Activated T-cell treated with anti-CD3 and anti-CD28 coated beads for 48 hours (primary cell): ENCODE measurements at places on chromosomes 5 and 9.

DNA sequence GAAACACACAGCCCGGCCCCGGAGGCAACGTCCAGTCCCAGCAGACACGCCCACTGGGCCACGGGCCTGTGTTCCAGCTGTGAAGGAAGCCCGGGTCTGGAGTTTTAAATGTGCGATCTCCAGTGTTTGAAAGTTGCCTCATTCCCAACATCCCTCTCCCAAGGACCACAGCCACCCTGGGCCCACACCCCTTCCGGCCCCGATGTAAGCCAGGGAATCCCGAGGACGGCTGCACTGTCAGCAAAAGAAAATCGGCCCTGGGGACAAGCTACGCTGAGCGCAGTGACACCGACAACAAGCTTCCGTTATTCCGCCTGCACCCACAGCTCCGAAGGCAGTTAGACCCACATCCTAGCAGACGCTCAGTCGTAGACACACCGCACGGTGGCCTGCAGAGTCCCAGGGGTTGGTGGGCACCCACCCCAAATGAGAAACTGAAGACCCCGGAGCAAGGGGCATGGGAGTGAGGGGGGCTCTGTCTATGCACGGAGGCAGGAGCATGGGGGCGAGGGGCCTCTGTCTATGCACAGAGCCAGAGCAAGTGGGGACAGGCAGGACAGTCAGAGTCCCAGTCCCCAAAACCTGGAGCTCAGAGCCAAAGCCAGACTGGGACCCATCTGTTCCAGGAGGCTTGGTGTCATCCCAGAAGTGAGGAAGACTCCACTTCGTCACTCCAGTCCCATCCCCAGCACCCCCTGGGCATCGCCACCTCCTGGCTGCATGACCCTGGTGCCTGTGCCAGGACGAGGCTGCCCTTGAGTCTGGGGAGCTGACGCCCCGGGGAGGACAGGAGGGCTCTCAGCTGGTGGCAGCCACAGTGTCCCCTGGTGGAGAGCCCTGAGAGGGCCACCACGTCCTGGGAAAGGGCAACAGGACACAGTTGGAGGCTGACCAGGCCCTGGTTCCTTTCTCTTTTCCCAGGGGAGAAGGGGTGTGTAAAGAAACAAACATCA, 23.4 kb downstream of the GLT6D1 start:
- no peak for DNase-seq

DNA sequence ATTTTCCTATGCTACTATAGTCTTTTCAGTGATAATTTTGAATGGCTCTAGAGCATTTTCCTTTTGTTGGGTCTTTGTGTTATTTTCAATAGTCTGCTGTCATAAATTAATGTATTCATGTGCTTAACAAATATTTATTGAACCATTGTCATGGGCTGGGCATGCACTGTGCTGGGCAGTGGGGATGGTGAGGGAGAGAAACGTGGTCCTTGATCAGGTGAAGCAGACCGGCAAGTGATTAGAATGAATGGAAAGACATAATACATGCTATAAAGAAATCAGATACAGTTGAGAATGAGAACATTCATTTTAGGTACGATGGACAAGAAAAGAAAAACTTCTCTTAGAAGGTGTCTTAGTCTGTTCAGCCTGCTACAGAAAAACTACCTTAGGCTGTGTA, 66.1 kb downstream of the KIF4B start:
- DNase-seq, result no peak

DNA sequence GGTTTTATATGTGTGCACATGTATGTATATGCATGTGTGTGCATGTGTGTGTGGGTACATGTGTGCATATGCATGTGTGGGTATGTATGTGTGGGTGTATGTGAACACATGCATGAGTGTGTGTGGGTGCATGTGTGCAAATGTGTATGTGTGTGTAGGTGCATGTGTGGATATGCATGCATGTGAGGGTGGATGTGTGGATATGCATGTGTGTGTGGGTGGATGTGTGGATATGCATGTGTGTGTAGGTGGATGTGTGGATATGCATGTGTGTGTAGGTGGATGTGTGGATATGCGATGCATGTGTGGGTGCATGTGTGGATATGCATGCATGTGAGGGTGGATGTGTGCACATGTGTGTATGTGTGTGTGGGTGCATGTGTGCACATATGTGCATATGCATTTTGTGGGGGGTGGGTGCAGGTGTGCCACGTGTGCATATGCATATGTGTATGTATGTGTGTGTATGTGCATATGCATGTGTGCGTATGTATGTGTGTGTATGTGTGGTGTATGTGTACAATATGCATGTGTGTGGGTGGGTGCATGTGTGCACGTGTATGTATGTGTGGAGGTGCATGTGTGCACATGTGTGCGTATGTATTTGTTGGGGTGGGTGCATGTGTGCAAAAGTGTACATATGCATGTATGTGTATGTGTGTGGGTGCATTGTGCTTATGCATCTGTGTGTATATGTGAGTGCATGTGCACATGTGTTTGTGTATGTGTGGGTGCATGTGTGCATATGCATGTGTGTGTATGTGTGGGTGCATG, 144.2 kb downstream of the GAS1 start:
- DNase-seq, result no peak

GRCh38 chr9:93588641-93589609, 12.5 kb downstream of the PHF2 start:
- DNase-seq, result no peak
